ENCODE measurements at places on chromosomes 12 and 14. TPM values are rescaled to one million over a fixed set of nuclear protein-coding genes. Genes with fewer than 3 reads are reported as not detected.

- no peak for DNase-seq
These were observed 87.5 kb downstream of the CALM1 start for GRCh38 chr14:90484291-90484690.

DNA sequence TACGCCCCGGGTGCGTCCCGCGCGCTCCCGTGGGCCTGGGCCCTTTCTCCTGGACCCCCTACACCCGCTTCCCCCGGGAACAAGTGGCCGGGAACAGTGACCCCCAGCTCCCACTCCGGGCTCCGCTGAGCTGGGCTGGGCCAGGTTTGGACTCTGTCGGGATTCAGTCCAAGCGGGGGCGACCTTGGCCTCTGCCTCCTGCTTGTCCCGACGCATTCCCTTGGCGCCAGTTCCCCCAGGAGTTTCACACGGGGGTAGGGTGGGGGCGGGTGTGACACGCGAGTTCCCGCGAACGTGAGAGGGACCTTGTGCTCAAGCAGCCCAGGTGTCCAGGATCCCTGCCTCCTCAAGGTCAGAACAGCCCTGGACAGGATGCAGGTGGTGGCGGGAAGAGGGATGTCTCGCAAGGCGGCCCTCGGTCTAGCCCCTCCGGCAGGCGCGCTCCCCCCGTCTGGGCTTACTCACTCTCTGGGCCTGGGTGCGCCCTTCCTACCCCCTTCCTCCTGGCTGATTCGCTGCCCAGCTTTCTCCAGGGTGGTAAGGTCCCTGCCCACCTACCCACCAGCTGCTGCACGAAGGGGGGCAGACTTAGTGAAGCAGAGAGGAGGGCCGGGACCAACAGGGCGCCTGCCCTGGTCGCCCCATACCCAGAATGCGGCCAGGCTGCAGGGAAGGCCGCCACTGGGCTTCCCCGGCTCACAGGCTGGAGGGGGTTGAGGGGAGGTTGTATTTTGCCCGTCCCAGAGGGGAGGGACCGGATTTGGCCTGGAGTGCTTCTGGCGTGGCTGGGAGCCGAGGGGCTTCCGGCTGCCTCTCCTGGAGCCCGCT lies 862 bp downstream of the CRIP2 start:
- DNase-seq = no peak

DNA sequence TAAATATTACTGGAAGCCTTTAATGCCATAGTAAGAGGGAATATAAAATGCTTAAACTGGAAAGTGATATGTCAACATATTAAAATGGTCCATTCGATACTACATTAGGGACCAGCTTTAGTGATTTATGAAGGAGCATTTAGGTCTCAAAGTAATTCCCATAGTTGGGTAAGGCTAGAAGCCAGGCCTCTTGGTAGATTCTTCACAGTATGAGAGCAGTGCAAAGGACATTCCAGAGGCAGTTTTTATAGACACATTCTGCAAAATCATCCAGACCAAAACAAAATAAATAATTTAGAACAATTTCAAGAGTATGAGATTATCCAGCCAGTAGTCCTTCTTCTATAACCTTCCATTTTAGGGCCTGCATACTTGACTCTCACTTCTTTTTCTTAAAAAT lies 142.6 kb upstream of the PDZRN4 start:
- DNase-seq = no peak

DNA sequence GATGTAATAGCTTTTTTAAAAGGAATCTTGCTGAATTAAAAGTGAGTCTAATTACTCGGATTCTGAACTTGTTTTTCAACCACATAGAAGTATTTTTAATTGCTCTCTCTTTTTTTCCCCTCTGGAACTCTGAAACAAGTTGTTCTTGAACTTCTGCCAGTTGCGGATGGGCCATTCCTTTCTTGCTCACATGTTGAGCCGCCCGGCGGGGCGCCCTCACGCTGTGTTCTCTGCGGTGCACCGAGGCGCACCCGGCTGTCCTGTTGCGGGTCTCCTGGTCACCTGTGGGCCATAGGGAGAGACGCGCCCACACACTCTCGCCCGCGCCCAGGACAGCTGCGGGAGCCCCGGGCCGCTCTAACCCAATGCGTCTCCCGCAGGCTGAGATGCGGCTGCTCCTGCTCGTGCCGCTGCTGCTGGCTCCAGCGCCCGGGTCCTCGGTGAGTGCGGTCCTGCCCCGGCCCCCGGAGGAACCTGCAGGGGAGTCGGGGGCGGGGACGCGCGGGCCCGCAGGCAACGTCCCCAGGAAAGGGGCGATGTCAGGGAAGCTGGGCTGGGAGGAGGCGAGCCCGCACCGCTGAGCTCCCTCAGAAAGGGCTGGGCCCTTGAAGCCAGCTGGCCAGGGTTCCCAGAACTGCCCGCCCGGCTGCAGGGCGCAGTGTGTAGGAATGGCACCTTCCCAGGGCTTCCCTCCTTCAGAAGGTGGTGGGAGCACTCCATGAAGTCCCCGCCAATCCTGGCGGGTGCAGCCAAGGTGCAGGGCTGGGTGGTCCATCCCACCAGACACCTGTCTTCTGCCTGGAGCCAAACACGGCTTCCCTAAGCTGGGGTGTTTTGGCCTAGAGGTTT lies 2.3 kb downstream of the PAPLN start:
- DNase-seq = no peak

DNA sequence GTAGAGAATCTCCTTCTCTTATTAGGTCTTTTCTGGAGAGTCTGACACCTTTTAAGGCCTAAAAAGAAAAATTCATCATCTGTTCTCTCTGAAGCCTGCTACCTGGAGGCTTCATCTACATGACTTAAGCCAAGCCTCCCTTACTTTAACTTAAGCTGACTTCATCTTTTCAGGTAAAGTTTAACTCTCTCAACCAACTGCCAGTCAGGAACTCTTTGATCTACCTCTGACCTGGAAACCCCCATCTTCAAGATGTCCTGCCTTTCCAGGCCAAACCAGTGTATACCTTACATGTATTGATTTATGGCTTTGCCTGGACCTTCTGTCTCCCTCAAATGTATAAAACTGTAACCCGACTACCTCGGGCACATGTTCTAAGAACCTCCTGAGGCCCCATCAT lies 17.5 kb downstream of the GSTZ1 start:
- DNase-seq = no peak

GRCh38 chr12:22286569-22286968 lies 47.9 kb downstream of the ST8SIA1 start:
- no peak for DNase-seq

GRCh38 chr12:2489275-2489674 lies 305.5 kb upstream of the FKBP4 start:
- no peak for DNase-seq

DNA sequence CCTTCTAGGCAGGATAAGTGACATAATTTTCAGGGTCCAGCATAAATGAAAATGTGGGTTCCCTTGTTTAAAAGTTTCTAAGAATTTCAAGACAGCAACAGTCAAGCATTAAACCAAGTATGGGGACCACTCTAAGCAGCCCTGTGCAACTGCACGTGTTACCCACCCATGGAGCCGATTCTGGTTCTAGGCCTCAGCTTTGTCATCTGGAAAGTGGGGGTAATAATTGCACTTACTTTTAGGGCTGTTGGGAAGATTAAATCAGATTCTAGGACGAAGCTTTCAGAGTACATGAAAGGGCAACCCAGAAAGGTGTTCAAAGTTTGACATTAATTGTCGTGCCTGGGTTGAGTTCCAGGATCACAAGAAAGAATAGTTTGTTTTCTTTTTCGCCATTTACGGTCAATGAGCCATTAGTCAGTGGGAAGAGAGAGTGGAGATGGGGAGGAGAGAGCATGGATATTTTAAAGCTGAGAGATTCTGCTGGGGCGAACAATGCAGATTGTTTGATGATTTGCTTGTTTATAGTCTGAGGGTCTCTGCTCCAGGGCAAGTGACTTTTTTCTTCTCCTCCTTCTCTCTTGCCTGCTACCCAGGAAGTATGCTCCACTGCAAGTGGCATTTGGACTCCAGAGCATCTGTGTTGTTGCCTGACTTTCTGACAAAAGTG lies 10.7 kb upstream of the PPFIBP1 start:
- no peak for DNase-seq

PRH2 gene
- 0.56 TPM for polyA plus RNA-seq

TMPO gene
- 232 TPM for polyA plus RNA-seq

SERPINA5 gene
- polyA plus RNA-seq = 10.2 TPM
